COLO829 (cell line): ENCODE measurements at places on chromosomes 12 and 14.

DNA sequence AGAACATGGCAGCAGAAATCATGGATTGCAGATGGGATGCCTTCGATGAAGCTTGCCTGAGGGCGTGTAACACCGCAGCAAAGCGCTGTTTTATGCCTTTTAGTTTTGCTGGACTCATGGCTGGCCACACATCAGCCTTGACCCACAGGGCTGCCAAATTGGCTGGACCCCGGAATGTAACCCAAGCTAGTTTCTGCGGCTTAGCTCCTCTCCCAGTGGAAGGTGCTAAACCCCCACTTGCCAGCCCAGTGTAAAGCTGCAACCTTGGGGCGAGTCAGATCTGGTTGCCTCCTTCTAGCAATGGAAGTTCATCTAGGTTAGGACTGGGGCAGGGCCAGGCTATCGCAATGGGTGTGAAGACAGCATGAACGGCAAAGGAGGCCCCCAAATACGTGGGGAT, 38.3 kb downstream of the MEG3 start:
- DNase-seq = no peak

- DNase-seq = peak; percentile 99
Measured at GRCh38 chr12:120086801-120087621, 29.5 kb downstream of the RAB35 start.

GRCh38 chr12:125145196-125145595, 80.0 kb downstream of the AACS start:
- DNase-seq = no peak

DNA sequence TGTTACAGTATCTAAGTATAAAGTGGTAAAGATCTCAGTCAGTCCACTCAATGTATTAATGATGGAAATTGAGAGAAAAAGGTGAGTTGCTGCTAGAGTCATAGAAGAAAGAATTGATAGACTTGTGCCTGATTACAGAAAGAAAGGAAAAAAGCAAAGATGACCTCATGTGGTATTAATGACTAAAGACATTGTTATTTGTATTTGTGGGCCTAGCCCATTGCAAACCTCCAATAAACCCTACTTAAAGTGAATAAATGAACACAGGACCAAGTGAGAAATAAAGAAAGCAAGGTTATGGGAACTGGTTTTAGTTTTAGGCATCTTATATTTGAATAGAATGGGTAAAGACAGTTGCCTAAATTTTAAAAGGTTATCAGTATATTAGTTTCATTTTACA, 105.5 kb downstream of the SYT1 start:
- DNase-seq = no peak

DNA sequence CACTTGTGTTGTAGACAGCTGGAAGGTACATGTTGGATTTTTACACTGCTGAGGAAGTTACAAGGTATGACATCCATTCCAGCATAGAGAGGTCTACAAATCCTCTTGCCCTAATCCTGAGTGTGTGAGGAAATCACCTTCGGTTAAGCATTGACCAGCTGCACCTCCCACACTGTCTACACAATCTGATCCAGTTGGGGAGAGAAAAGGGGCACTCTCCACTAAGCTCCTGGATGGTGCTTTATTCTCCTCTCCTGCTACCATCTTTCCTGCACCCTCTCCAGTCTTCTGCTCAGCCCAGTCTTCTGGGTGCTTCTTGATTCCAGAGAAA, at the start of gene OR6J1:
Gene OR6J1, minus strand, starts transcription at position 48 of the 331 bp plus-strand sequence. CDS start 9,541 bp downstream, outside the sequence.
- DNase-seq = no peak

GRCh38 chr14:28468191-28469151, 298.1 kb upstream of the FOXG1 start:
- DNase-seq = no peak

DNA sequence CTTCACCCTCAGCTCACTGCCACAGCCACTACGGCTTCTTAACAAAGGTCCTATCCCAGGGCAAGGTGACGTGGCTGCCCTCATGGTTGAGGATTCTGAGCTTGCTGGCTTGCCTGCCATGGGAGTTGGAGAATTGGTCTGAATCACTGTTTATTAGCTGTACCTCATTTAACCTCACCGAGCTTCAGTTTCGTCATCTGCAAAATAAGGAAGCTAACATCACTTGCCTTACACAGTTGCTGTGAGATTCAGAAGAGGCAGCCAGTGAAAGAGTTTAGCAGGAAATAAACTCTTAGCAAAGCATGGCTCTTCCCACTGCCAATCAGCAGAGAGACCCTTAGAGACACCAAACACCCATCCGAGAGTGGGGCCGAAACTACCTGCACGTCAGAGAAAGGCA, 90.1 kb upstream of the KCNA1 start:
- DNase-seq = no peak

GRCh38 chr12:16189849-16190248, 87.6 kb downstream of the SLC15A5 start:
- DNase-seq = no peak

- DNase-seq = no peak
Measured at GRCh38 chr12:14399871-14400270, 34.4 kb downstream of the ATF7IP start.

- DNase-seq = no peak
Measured at GRCh38 chr14:25010471-25010870, 39.5 kb downstream of the STXBP6 start.

DNA sequence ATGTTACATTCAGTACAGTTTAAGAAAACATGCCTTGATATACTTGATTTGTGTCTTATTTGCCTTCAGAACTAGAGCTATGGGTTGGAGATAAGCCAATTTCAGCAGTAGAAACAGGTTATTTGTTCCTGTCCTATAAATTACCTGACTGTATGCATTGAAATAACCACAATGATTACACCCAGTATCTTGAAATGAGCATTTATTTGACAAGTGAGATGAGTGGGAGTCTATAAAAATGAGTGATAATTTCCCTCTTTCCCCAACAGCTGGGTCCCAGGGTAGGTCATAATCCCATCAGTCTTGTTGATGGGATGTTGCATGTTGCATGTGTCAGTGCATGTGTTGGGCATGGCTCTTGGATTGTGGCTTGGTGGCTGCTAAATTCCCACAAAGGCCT, 3.7 kb downstream of the TAS2R42 start:
- no peak for DNase-seq

GRCh38 chr12:124457287-124458219, 109.9 kb downstream of the NCOR2 start:
- DNase-seq = peak; percentile 75

DNA sequence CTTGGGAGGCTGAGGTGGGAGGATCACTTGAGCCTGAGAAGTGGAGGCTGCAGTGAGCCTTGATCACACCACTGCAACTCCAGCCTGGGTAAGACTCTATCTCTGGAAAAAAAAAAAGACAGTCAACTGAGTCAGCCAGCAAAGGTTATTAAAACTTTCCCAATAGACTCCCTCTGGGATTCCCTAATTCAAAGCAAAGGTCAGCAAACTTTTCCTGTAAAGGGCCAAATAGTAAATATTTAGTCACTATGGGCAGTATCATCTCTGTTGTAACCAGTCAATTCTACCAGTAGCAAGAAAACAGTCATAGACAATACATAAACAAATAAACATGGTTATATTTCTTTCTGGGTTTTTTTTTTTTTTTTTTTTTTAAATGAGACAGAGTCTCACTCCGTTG, 122.5 kb downstream of the IPO8 start:
- no peak for DNase-seq

GRCh38 chr14:85217412-85217811, 312.5 kb upstream of the FLRT2 start:
- DNase-seq = no peak

GRCh38 chr12:30696486-30696885, 817 bp upstream of the IPO8 start:
- no peak for DNase-seq

GRCh38 chr12:103470664-103471063, 25.1 kb downstream of the C12orf42 start:
- peak; percentile 21 for DNase-seq

- no peak for DNase-seq
Measured at GRCh38 chr14:103220982-103221641, 97.9 kb downstream of the TNFAIP2 start.

DNA sequence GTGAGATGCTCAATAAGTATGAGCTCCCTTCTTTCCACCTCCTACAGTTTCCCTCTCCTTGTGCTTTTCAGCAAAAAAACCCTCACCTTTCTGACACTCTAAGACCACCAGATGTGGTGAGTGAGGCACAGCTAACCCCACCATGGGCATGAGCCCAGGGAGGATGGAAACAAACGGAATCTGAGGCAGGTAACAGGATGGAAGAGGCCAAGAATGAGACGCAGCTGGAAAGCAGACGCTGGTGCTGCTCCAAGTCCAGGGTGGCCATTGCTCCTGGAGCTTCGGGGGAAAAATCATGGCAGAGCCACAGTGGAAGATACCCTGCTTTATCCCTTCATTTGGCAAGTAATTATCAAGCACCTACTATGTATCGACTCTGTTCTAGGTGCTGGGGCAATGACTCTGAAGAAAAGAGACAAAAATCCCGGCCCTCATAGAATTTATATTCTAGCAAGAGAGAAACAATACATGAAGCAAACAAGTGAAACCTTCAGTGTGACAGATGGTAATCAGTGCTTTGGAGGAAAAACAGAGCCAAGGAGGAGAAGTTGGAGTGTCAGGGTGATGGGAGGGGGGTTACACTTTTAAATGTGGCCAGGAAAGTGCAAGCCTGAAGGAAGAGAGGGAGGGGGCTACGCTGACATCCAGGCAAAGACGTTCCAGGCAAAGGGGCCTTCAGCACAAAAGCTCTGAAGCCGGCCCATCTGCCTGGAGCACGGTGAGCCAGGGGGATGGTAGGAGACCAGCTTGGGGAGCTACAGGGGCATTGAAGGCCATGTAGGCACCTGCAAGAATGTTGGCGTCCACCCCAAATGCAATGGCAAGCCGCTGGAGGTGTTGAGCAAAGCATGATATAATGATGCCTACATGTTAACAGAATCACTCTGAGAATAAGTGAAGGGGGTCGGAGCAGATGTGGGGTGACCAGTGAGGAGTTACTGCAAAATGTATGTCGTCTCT, 154.2 kb downstream of the DPF3 start:
- no peak for DNase-seq
